ENCODE measurements at places on chromosomes 6 and 20.
A peak's percentile ranks its signal among the peaks of the same experiment; 100 is the strongest.

GRCh38 chr20:62367136-62367632, at the start of gene LAMA5:
LAMA5 (minus strand) TSS chr20:62367312; CDS start chr20:62367245, 67 bp downstream.
- DNase-seq: no peak

GRCh38 chr6:157503018-157503747, 122.2 kb downstream of the ZDHHC14 start:
- DNase-seq: no peak

DNA sequence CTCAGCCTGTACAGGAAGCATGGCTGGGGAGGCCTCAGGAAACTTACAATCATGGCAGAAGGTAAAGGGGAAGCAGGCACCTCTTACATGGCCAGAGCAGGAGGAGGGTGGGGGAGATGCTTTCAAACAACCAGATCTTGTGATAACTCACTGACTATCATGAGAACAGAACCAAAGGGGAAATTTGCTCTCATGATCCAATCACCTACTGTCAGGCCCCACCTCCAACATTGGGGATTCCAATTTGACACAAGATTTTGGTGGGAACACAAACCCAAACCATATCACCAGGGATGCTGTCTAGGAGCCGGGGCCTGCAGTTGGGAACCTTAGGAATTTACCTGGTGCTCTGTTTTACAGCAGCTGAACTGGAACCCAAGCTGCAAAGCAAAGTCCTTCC, 191.1 kb upstream of the CITED2 start:
- no peak for DNase-seq

DNA sequence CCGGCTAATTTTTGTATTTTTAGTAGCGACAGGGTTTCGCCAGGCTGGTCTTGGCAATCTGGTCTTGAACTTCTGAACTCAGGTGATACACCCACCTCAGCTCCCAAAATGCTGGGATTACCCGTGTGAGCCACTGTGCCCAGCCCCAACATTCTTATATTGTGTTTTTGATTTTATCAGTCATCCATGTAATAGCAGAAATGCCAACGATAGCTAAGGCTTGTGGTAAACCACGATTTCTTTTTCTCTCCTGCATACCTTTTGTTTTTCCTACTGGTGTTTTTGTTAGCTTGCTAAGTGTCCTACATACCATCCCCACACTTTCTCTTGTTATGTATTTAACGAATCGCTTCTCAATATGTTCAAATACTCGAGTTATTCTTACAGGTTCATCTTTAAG, 12.1 kb downstream of the PHACTR2 start:
- no peak for DNase-seq

DNA sequence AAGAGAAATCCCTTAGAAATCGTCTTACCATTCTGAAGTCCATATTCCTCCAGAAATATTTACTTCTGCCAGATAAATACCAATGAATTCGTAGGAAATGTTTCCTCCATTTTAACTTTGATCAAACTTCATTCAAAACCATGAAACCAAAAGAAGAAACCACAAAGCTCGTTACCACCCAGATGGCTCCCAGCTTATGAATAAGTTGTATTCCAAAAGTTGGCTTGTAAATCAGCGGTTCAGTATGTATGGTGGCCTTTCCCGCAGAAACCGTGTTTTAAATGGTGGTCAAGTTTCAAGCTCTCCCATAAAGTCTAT, 73.6 kb upstream of the RIPOR2 start:
- DNase-seq: no peak

- DNase-seq: no peak
These were observed 512.2 kb upstream of the MARCKS start for GRCh38 chr6:113344969-113345368.

- no peak for DNase-seq
These were observed 847.0 kb upstream of the MAP3K7 start for GRCh38 chr6:91433660-91434534.

DNA sequence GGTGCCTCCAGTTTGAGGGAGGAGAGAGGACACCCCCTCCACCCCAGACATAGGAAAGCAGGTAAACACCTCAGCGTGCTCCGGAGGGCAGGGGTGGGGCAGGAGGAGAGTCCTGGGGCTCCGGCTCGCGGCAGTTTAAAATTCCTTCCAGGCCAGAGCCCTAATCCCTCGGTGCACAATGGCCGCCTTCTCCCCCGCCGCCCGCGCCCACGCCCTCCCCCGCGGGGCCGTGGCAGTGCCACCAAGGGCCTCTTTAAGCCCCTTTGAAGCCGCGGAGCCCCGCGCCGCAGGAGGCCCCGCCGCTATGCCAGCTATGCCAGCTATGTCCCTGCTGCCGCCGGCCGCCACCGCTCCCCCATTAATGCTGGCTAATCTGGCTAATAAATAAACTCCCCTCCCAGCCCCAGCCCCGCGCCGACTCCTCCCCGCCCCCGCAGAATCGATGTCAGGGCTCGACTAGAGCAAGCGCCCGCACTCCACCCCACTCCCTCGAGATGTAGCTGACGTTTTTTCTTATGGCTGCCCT, 125.1 kb downstream of the MRPL14 start:
- no peak for DNase-seq

DNA sequence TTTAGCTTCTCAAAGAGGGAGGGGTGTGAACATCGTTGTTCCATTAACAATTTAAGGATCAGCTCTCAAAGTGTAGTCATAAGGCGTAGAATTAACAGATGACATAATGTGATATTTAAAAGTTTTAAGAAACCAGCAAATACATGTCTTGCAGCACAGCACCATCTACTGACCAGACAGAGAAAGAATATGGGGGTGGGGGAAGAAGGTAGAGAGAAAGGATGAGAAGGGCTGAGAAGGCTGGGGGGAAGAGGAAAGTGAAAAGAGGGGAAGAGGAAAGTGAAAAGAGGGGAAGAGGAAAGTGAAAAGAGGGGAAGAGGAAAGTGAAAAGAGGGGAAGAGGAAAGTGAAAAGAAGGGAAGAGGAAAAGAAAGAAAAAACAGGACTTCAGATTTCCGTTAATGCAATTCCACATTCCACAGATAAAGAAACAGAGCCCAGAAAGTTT, 80.9 kb downstream of the HAO1 start:
- peak; percentile 7 for DNase-seq

GRCh38 chr6:2988094-2988425, 11.6 kb upstream of the NQO2 start:
- no peak for DNase-seq

DNA sequence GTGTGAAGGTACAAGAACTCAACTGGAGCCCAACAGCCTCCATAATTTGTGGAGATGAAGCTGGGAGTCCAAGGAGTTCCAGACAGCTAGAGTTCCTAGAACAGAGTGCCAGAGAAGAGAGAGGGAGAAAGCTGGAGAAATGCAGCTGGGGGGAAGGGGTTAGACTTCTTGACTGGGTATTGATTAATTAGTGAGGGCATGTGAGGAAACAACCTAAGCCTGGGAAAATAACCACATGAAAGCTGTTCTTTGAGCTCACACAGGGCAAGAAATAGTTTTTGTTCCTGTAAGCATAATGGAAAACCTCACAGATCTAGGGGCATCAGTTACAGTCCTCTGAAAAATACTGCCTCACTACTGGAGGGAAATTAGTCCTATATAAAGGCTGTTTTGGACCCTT, 230.5 kb upstream of the FKBP1C start:
- DNase-seq: no peak

GRCh38 chr6:93183531-93183972, 235.8 kb downstream of the EPHA7 start:
- no peak for DNase-seq

DNA sequence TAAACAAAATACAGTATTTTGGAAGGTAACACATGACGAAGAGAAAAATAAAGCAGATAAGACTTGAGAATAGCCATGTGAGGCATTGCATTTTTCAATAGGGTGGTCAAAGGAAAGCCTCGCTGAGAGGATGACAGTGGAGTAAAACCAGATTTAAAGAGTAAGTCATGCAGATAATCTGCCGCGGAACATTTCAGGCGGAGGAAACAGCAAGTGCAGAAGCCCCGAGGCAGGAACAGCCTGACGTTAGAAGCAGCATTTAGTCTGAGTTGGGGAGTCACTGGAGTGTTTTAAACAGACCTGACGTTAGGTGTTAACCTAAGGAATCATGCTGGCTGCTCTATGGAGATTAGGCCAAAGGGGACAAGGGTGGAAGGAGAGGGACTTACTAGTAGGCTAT, 65.0 kb upstream of the VSTM2L start:
- DNase-seq: no peak

DNA sequence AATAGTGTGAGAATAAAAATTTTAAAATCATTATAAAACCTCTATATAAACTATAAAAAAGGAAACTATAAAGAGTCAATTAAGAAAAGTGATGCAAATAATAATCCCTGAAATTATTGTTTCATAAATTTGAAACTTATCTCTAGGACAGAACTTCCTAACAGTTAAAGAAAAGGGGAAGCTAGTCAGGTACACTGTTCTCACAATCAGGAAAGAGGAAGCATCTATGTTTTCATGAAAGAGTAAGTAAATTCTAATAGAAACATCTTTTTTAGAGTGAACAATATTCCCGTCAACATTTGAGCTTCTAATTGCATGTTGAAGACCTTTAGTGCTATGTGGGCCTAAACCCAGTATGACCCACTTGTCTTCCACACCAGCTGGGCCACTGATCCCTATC, 1.2 kb upstream of the ADGRF1 start:
- DNase-seq: no peak

- DNase-seq: no peak
These were observed 61.8 kb upstream of the NEDD9 start for GRCh38 chr6:11294228-11294627.

GRCh38 chr20:3932277-3932676, 43.1 kb downstream of the PANK2 start:
- DNase-seq: no peak

DNA sequence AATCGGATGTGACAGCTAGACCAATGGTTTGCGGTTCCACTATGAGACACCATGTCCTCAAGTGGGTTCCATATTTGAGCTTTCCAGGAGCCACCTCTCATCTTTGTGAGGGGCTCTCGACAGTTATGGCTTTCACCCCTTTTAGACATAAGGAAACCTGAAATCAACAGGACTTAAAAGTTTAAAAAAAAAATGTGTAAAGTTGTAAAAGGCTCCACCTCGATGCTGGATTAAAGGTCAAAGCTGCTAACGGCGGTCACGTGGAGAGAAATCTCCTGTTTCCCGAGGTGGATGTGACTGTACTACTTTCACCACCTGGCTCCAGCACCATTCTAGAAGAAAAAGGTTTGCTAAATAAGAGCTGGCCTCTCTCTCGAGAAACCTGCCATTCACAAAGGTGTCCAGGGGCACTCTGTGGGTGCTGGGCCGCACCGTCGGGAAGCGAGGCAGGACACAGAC, 542 bp downstream of the ATP5F1E start:
- DNase-seq: no peak

- DNase-seq: no peak
These were observed 465.5 kb upstream of the HTR1E start for GRCh38 chr6:86471791-86472190.

GRCh38 chr20:17782768-17783167, 83.0 kb downstream of the BANF2 start:
- DNase-seq: no peak

DNA sequence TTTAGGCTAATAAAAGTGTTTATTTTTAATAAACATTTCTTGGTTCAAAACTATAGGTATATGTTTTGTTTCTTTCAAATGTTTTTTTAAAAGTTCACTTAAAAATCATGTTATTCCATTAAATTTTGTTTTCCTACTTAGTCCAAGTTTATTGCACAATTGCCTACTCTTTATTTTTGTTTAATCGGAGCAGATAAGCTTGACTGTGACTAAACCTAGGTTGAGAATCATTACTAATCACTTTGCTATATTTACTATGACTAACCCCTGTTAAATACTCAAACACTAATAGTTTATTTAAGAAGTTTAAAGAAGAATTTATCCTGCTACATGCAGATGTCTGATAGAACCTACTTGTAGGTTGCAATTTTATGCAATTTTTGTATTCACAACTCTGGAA, 18.8 kb downstream of the MAP3K4 start:
- no peak for DNase-seq
